ENCODE measurements at places on chromosomes 1 and 21.

DNA sequence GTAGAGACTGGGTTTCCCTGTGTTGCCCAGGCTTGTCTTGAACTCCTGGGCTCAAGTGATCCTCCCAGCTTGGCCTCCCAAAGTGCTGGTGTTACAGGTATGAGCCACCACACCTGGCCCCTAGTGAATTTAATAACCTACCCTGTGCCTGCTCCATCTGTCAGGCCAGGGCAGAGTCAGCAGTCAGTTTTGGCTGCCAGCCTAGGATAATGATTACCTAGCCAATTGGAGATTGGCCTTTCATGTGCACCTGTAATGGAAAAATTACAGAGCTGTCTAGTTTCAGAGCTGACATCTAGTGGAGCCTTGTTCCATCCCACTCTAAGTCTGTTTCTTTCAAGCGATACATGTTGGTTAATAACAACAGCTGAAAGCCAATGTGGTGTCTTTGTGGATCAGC is 92.0 kb downstream of the DIRAS3 start:
- DNase-seq = no peak

DNA sequence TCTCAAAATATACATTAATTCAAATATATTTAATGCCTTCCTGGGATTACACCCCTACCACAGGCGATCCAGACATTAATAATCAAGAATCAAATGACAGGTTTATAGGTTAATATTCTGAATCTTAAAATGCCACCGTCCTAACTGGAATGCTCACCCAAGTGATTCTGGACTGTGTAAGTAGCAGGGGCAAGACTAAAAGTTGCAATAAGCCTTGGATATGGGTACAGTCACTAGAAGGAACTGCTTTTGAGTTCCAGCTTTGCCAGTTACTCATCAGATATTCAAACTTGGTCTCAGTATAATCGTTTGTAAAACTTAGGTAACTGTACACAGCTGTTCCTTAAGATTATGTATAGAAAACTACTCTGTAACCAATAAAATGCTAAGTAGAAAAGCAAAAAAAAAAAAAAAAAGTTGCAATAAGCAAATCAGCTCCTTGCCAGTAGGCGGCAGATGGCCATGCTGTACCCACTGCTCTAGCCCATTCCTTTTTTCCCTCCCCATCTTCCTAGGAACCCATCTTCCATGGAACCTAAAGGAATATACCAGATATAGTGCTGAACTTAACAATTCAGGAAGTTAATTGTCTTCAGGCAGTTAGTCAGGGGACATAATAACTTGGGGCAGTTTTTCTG is 10.5 kb downstream of the RO60 start:
- DNase-seq = peak; percentile 22

GRCh38 chr1:150994248-150994647 is 12.2 kb downstream of the ANXA9 start:
- DNase-seq = no peak

GRCh38 chr21:42471206-42471605 is 24.8 kb downstream of the RSPH1 start:
- DNase-seq = no peak

GRCh38 chr21:33657124-33657820 is 15.0 kb downstream of the ITSN1 start:
- DNase-seq = no peak

DNA sequence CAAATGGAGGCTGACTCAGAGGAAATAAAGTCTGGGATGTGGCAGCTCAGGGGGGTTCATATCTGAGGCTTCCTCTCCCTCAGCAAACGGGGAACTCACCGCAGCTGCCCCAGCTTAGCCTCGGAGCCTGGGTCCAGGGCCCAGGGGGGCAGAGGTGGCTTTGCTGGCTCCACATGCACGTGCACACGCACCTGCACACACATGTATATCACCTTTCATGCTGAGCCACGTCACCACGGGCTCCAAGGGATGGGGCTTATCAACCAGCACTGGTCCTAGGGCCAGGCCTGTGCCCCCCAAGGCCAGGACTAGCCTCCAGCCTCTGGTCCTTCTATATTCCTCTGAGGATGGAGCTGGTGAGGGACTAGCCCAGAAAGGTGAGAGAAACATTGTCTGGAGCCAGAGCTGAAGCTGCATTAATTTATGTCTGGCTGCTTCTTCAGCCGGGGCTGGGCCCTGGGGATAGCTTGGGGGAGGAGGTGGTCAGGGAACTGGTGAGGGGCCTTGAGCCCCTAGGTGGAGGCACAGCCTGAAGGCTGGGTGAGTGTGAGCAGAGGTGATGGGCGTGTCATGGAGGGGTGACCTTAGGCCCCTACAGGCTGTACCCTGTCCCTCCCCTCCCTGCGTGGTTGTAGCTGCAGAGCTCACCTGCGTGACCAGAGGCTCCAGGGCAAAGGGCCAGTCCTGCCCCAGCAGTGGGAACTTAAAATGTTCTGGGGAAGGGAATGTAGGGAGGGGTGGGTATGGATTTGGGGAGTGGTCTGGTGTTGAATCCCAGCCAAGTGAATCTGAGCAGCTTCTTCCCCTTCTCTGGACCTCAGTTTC is 520.8 kb downstream of the PTPRU start:
- DNase-seq = no peak

- DNase-seq = peak; percentile 88
Observed at GRCh38 chr1:36351227-36351977, 28.0 kb upstream of the EVA1B start.

DNA sequence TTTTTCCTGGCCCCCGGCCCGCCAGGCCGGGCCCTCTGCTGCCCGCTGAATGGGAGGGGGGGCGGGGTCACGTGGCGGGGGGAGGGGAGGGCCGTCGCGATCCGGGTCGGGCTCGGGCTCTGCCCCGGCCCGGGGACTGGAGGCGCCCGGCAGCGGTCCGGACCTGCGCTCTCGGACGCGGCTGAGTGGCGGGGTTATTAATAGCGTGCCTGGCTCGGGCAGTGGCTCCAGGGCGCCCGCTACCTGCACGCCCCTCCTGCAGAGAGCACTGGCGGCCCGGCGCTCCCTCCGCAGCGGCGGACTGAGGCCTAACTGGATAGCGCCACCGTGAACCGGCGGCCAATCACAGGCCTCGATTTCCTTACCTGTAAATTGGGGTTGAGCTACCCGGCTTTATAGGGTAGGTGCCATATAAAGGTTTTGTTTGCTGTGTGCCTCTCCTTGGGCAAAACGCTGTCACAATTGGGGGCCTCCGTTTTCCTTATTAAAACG is 28.1 kb downstream of the AHDC1 start:
- DNase-seq = peak; percentile 70

DNA sequence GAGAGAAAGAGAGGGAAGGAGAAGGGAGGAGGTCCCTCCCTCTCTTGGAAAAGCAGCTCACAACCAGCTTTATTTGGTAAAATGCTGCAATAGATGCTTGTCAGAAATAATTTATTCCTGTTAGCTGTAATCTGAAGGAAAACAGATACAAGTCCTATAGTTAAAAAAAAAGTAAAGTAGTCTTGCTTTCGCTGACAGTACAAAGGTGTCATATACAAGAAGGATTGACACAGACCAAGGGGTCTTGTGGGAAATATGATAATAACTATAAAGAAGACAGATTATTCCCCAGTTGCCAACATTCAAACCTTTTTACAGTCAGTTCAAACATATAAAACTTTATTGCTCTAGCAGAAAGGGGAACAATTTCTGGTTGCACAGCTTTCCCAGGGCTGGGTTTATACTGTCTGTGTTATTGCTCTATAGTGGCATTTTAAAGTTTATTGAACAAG is 145.0 kb downstream of the PBX1 start:
- DNase-seq = no peak

DNA sequence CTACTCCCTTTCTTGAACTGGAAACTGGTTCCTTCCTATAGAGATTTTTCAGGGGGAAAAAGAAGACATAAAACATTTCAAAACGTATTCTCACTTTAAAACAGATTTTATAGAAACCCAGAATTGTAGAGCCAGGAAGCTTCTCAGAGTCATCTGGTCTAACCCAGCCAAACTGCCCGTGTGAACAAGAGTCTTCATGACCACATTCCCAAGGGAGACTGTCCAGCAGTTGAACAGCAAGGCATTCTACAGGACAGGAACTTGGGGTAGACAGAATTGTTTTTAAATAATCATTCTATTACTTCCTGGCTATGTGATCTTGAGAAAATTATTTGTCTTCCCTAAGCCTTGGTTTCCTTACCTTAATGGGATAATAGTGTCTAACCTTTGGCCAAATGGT is 163.5 kb upstream of the IVNS1ABP start:
- DNase-seq = no peak

DNA sequence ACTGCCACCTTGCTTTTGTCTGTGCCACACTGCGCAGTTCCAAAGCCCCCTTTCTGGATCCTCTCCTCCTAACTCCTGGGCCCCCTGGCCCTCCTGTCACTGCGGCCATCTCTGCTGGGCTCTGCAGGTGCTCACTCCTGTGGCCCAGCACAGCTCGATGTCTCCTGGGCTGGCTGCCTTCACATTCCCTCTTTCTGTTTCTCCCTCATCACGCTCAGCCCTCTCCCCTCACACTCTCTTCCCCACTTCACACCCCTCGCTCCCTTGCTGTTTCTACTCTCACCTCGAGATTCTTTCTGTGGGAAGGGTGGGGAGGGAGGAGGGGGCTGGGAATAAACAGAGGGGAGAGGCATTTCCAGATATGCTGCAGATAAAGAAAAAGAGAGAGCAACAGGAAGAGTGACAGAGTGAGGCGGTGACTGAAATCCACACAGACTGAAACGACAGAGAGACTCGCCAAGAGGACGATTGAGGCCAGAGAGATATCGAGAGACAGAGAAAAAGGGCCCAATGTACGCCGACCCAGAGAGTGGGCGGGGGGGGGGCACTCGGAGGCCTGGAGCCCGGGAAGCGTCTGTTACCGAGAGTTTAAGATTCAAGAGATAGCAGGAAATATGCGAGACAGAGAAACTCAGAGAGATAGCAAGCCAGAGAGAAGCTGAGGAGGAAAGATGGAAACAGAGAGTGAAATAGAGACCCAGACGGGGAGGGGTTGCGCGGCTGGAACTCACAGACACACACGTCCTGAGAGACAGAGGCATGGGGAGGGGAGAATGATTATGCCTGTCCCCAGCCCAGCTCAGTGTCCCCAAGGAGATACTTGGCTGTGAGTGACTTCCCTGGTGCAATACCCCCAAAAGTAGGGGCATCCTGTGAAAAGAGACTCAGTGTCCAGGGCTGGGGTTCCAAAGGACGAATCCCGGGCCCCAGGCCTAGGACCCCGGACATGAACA is 666 bp downstream of the CSF3R start:
- DNase-seq = no peak

GRCh38 chr21:42089093-42089631 is 18.0 kb downstream of the UMODL1 start:
- DNase-seq = no peak
